ENCODE measurements at places on chromosomes 5 and 9. TPM values are rescaled to one million over a fixed set of nuclear protein-coding genes. Genes with fewer than 3 reads are reported as not detected.

The ARSI gene
- polyA plus RNA-seq: not detected

The KIF12 gene
- not detected for polyA plus RNA-seq

The CD14 gene
- 2.7 TPM for polyA plus RNA-seq

The WDR70 gene
- polyA plus RNA-seq: 23.5 TPM

The PHYKPL gene
- polyA plus RNA-seq: 44.6 TPM

The HMGCS1 gene
- 6.8 TPM for polyA plus RNA-seq

The FAM81B gene
- polyA plus RNA-seq: not detected

The PCDHB4 gene
- not detected for polyA plus RNA-seq

The PIP5K1B gene
- 0.25 TPM for polyA plus RNA-seq

The EXOSC2 gene
- 22.6 TPM for polyA plus RNA-seq

The MED27 gene
- 57.7 TPM for polyA plus RNA-seq

The TNFSF8 gene
- polyA plus RNA-seq: 84.8 TPM

The PCDHB14 gene
- not detected for polyA plus RNA-seq

The CTXN3 gene
- not detected for polyA plus RNA-seq

The NR2F1 gene
- not detected for polyA plus RNA-seq

The INSL6 gene
- polyA plus RNA-seq: not detected

The FCN1 gene
- polyA plus RNA-seq: 0.48 TPM

The SIT1 gene
- 231 TPM for polyA plus RNA-seq

The PTPRD gene
- not detected for polyA plus RNA-seq

The DTWD2 gene
- 2.0 TPM for polyA plus RNA-seq

The FNIP1 gene
- 8.2 TPM for polyA plus RNA-seq

The SNCAIP gene
- polyA plus RNA-seq: not detected
